NCI-H524 (cell line): ENCODE measurements at places on chromosomes 1 and 21.

DNA sequence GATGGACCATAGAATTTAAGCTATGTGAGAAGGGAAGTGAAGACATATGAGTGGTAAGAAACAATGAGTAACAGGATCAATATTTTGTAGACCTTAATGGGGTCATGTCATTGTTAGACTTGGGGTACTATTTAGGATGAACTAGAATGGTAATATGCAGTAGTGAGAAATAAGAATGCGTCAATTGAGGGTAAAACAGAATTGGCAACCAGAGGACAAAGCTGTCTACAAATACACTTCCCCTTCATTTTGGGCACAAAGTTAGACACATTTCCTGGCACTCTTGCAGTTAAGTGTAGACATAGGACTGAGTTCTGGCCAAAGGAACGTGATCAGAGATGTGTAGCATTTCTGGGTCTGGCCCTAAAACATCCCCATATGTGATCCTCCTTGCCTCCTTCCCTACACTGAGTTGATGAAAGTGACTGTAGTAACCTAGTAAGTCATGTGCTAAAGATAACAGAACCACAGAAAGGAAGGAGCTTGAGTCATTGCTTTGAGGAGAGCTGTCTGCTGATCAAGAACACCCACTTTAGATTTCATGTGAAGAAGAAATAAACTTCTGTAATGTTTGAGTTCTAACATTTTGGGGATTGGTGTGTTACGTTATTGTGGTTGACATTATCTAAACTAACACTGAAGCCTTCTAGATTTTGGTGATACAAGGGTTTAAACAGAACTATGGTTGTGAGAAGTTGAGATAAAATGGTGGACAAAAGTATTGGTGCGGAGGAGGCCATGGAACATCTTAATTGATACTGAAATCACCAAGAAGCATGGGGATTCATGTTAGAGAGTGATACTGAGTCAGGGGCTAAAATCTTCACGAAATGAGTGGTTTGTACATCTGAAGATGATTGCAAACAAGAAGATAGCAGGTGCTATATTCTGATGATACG is 41.7 kb downstream of the CD55 start:
- no peak for DNase-seq

DNA sequence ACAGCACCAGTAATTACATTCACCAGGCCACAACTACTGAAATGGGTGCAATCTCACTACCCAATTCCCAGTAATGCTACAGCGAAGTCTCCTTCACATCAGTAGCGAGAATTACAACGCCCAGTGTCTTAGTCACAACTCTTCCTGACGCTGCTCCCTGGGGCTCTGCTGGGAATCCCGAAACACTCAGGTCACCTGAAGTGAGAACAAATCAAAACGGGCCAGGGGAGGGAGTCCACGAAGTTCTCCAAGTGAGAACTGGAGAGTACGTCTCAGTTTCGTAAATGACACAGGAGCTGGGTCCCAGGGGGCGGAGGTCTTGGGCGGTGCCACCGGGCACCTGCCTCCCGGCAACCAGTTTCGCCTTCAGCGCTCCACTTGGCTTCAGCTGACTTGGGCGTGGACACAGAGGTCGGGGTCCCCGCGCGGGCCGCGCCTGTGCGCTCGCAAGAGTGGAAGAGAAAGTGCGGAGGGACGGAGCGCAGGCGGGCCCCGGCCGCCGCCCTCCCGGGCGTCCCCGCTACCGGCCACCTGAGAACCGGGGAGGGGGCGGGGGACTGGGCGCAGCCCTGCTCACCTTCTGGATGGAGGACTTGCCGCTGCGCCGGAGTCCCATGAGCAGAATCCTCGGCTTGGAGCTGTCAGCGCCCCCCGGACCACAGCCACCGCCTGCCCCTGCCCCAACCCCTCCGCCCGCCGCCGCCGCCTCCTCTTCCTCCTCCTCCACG is 575 bp downstream of the RRAGC start:
- DNase-seq, result no peak

DNA sequence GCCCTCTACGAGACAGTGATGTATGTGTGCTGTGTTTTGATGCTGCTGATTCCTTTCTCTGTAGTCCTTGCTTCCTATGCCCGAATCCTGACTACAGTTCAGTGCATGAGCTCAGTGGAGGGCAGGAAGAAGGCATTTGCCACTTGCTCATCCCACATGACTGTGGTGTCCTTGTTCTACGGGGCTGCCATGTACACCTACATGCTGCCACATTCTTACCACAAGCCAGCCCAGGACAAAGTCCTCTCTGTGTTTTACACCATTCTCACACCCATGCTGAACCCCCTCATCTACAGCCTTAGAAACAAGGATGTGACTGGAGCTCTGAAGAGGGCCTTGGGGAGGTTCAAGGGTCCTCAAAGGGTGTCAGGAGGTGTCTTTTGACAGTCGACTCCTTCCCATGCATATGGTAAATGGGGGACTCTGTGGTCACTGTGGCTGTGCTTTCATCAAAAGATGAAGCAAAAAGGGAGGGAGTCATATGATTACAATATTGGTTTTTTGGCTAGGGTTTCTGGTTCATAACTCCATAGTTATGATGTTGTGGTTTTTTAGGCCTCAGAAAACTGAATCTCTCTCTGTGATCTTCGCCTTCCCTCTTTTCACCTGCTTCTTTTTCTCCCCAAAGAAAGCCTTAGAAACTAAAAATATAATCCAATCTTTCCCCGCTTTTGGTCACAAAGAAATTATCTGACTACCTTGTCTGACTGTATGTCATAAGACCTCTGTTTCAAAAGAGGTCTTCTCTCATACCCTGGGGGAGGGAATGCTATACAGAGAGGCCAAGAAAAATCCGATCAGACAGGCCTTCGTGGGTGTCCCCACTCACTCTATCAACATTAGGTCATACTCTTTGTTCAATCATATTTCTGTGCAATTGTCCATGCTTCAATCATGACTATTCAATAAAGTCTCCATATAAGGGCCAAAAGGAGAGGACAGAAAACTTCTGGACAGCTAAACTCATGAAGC is 4.2 kb downstream of the OR2T1 start:
- DNase-seq, result no peak

GRCh38 chr1:230636575-230637148 is 5.6 kb upstream of the COG2 start:
- peak; percentile 35 for DNase-seq

GRCh38 chr1:30727824-30728223 is 4.4 kb upstream of the MATN1 start:
- DNase-seq, result no peak

- no peak for DNase-seq
Measured at GRCh38 chr1:7076117-7076516, 290.9 kb downstream of the CAMTA1 start.

- DNase-seq, result no peak
Measured at GRCh38 chr1:204114606-204115005, 37.2 kb downstream of the ETNK2 start.

GRCh38 chr1:20290624-20291597 is at the start of gene VWA5B1:
VWA5B1 (plus strand) TSS chr1:20290875; CDS start chr1:20310602, 19,727 bp downstream.
- peak; percentile 88 for DNase-seq

- DNase-seq, result no peak
Measured at GRCh38 chr1:212153635-212154034, 118.1 kb downstream of the DTL start.

- DNase-seq, result no peak
Measured at GRCh38 chr21:31326522-31327242, 17.4 kb downstream of the TIAM1 start.

GRCh38 chr21:33839167-33839716 is 76.4 kb downstream of the ATP5PO start:
- no peak for DNase-seq

DNA sequence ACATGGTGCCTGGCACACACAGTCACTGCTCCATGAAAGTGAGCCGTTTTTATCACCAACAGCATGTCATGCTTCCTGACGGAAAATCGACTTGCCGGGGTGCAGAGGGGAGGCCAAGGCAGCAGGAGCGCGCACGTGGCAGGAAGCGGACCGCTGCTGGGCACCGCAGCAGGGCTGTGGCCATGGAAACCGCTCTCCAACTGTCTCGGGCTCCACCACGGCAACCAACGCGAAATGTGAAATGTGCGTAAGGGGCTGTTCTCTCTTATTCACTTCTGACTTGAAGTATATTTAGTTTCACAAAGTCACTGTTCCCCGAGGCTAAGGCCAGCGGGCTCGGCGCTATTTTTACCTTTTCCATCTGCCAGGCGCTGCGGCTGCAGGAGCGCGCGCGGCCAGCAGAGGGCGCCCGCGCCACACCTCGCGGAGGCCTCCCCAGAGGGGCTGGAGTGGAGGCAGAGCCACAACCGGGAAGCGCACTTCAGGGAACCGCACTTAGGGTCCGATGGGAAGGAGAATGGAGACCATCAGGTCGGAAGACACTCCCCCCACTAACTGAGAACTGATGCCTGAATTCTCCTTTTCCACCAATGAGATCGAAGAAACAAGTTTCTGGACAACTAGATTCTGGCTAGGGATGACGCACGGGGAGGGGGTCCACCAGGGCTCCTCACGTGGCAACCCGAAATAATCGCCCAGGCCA is 19.7 kb downstream of the RCC2 start:
- DNase-seq, result peak; percentile 6

DNA sequence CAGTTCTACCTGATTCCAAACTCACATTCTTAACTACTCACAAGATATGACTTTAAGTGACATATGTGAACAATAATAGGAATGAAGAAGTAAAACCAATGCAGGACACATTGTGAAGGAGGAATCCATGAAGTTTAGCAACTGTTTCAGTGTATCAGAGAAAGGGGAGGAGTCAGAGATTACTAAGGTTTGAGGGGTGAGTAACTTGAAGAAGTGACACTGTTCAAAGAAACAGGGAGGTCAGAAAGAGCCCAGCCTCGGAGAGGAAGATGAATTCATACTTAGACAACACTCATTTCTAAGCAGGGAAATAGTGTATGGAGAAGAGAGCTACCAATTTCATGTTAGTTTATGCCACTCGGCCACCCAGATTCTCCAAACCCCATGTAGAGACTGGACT is 28.2 kb upstream of the RPF1 start:
- DNase-seq, result no peak

DNA sequence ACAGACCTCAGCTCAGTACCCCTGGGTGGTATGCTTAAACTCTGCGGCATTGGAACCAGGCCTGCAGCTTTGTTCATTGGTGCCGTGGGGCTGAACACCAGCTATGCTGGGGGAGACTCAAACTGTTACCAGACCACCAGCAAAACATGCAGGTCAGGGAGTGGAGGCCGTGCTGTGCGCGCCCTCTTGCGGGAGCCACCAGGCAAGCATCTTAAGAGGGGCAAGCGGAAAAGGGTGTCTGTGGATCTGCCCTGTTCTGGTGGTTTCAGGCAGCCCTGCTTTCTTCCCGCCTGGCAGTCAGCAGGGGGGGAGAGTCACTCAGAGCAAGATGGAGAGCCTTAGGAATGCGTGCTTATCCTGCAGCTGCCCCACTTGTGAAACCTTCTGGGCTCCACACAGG is 276.9 kb upstream of the ZRANB2 start:
- DNase-seq, result no peak

DNA sequence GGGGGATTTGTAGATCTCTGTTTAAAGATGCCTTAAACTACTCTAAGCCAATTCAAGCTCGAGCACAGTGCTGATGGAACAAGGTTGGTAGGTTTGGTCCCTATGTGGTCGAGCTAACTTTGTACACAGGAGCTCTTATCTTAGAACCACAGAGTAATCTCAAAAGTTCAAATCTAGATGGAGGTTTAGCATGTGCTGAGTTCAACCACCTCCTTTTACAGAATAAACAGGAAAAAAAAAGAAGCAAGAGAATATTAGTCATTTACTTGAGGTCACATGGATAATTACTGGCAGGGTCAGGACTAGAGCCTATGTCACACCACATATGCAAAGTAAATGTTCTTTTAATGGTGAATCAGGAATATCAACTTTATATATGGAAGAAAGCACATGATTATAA is 86.2 kb downstream of the DTL start:
- DNase-seq, result no peak

- peak; percentile 26 for DNase-seq
Measured at GRCh38 chr1:115275216-115275615, 62.8 kb downstream of the NGF start.

- no peak for DNase-seq
Measured at GRCh38 chr1:116587501-116588227, 16.8 kb upstream of the CD58 start.

DNA sequence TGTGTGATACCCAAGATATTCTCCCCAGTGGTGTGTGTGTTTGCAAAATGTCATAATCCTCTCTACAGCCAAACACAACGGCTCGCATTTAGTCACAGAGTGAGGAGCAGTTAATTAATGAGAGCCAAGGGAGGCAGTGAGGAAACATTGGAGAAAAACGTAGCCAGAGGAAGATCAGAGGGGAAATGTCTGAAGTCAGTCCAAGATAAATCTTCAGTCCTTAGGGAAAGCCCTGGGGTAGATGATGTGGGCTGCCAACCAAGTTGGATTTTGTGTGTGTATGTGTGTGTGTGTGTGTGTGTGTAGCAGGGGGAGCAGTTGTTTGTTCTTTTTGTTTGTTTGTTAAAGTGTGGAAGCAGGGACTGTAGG is 201.0 kb upstream of the PTBP2 start:
- DNase-seq, result no peak

DNA sequence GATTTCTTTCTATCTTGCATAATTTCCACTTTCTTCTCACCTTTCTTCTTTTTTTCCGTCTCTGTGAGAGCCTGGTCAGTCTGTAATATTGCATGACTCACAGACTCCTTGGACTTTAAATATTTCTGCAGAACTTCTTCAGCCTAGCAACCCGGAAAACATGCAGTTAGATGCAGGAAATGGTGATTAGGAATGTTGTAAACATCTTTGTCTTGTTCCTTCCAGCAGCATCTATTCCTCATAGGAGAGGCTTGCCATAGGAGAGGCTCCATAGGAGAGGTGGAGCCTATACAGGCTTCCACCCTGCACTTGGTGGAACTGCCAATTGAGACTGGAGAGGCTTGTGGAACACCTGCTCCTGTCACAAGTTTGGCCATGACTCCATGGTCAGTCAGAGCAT is 10.0 kb downstream of the GBP5 start:
- no peak for DNase-seq
